NK-92 treated with Interleukin-12 subunit alpha and Interleukin-12 subunit beta, amount 100 ng/mL, for 24 hours (cell line): ENCODE measurements at places on chromosomes 1 and 21.

- DNase-seq: no peak
Observed at GRCh38 chr1:160413716-160414115, 13.4 kb downstream of the VANGL2 start.

DNA sequence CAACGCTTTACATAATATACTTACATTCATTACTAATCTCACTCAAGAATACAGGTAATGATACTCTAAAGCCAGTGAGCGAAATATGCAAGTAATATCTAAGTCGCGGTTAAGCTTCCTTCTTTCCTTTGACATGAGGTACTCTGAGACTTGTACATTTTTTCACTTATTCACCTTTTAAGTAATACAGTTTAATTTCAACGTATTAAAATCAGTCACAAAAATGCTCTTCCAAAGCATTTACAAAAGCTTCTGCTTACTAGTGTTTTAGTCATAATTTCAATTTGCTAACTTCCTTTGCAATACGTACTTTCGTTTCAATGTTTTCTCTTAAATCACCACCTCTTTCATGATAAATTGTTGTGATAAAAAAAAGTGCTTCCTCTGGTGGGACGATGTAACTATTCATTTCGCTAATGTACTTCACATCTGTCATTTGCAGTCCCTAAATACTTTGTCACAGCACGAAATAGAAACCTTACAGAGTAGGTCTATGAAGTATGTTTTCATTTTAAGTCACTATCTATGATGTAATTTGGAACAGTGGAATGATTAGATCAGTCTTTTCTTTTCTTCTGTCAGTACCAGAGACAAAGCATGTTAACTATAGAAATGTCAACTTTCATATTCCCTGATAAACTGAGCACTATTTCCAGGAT is 34.0 kb upstream of the ADGRL4 start:
- no peak for DNase-seq

DNA sequence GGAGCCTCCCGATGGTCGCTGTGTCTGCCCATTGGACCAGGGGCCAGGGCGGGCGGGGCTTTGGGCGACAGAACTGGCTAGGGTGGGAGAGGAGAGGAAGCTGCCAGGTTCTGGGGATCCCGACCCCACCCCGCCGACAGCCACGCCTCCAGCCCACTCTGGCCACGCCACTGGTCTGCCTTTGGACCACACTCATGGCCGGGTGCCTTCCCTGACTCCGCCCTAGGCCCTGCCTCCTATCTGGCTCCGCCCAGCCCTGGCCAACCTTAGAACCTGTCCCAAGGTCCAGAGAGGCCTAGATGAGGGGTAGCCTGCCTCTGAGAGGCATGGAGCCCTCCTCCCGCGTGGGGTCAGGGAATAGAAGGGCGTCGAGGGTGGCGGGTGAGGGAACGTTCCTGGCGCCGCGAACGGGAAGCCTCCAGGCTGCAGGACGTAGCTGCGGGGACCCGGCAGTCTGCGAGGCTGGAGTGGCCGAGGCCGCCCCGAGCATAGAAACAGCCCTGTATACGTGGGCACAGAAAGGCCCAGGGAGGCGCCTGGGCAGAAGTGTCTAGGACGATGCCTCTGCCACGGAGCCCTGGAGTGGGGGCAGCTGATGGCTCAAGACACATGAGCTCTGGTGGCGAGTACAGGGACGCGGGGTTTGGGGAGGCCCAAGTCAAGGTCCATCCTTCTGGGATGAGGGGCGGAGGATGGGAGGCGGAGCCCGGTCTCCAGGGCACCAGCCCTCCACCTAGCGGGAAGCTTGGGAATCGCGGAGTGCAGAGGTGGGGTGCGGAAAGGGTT is 11.5 kb upstream of the COL16A1 start:
- DNase-seq: no peak

DNA sequence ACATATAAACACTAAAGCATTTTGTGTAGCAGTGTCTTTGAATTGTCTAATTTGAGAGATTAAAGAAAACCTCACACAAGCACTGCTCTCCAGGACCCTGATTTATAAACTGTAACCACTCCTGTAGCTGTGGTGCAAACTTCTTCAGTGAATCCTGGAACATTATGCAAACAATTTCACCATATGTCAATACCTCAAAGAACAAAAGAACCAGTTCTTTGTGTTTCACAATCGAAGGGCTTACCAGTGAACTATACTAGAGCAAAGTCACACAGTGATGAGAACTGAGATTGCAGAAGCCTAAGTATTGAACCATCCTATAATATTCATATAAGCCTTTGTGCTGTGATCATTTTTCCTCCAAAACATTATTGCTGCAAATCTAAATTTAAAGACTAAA is 21.5 kb downstream of the DPH5 start:
- no peak for DNase-seq

DNA sequence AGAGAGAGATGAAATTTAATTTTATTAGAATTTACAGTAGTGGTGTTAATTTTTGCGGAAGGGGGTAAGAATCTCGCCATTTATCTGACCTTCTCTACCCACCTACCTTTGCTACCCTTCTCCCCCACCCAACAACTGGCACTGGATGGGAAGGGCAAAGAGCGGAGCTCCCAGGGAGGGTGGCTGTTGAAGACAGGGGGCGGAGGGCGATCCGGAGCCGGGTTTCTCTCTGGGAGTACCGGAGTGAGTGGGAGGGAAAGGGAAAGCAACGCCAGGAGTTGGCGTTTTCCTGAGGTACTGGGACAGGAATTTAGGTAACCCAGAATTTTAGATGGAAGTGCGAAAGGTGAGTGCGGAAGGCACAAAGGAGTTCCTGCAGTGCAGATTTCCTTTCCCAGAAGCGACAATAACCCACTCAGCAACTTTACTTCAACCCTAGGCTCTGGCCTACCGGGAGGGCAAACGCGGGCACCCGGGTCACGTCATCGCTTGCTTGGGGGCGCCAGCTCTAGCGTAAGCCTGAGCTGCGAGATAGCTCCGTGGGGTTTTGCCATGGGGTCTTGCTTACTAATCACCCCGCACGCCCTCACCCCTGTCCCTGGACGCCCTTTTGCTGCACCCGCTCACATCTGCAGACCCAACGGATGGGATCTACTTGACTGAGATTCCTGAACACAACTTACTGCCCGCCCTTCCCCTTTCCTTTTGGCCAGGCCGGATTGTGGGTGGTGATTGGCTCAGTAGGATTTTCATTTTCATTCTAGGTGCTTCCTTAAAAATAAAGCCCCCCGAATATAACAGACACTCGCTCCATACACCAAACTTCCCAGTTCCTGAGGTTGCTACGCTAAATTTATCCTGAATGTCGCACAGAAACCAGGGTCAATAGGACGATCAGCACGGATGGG is 413.0 kb upstream of the ESRRG start:
- DNase-seq: no peak

- no peak for DNase-seq
Observed at GRCh38 chr1:32465578-32465933, 684 bp downstream of the ZBTB8B start.

DNA sequence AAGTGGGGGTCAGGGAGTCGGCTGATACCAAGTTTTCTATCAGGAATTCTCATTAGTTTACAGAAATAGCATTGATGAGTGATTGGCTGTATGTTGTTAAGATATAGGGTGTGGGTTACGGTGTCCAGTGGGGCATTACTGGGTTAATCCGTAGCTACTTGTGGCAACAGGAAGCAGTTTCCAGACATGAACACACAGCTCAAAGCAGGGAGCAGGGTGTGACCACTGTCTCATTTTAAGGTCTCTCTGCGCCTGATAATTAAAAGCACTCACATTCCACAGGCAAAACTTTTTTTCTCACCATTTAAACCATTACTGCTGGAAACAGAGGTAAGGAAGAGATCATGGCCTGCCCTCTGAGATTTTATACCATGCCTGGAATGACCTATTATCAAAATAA is 114.9 kb downstream of the SIK1 start:
- DNase-seq: no peak

- no peak for DNase-seq
Observed at GRCh38 chr1:97820470-97821188, 100.2 kb downstream of the DPYD start.

DNA sequence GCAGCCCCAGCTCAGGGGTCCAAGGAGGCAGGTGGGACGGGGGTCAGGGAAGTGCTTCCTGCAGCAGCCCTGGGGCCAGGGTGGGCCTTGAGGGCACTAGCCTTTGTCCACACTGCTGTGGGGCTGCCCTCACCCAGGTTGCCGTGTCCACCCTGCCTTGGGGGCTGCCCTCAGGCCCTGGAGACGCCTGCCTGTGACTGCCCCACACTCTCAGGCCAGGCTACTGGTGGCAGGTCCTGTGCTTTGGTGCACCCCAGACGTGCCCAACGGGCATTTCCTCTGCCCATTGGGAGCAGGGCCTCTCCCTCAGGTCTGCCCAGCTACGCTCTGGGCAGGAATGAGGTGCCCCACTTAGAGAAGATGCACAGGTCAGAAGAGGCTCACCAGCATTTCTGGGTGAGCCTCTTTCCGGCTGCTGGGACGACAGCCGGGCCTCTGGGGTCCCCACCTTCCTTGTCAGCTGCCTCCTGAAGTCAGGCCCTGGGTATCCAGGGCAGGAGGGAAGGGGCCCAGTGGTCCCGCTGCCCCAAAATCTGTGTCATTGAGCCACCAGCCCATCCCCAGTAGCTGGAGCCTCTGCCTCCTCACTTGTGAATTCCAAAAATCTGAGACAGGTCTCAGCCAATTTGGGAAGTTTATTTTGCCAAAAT is 2.7 kb upstream of the MMEL1 start:
- DNase-seq: no peak

DNA sequence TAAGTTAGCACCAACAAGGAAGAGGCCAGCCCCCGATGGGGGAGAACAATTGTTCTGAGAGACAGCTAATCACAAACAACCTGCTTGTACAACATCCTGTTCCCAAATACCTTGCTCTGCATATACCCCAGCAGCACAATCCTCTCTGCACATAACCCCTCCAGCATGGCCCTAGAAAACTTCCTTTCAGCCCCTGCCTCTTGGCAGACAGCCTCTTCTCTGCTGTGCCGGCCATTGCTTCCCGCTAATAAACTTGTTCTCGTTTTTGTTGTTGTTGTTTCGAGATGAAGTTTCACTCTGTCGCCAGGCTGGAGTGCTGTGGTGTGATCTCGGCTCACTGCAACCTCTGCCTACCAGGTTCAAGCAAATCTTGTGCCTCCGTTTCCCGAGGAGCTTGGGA is 392.7 kb downstream of the SMYD3 start:
- no peak for DNase-seq

- no peak for DNase-seq
Observed at GRCh38 chr1:63674238-63674864, 81.1 kb downstream of the PGM1 start.

DNA sequence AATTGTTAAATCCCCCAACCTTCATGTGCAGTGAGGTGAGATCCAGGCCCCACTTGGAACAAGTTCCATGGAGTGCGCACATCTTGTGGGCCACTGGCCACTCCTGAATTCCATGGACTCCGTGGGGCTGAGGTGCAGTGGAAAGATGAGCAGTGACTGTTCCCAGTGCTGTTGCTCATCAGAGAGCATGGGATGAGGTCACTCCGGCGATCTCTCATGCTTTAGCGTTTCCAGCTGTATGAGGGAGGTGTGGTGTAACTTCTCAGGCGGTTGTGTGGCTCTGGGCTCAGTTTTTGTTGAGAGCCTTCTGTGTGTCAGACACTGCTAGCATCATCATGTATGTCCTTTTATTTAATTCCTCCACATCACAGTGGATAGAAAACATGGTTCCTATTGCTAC is 96.2 kb downstream of the GALNT2 start:
- DNase-seq: no peak

- DNase-seq: no peak
Observed at GRCh38 chr1:39081271-39082009, 55.3 kb downstream of the NDUFS5 start.

DNA sequence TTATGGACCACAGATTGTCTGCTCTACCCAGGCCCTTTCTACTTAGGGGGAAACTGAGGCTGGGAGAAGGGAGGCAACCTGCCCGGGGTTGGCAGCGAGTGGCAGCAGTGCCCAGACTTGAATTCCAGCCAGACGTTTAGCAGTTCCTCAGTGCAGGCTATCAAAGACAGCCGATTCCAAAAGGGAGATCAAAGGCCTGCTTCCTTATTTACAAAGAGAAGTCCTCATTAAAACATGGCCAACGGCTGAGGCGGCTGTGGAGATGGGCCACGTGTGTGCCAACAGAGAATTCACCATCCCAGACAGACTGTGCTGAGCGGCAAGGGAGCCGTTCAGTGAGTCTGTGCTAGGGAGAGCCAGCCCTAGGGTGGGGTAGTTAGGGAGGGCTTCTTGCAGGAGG is 27.7 kb downstream of the C1QB start:
- DNase-seq: no peak

- DNase-seq: no peak
Observed at GRCh38 chr1:216176970-216177369, 246.3 kb downstream of the USH2A start.

DNA sequence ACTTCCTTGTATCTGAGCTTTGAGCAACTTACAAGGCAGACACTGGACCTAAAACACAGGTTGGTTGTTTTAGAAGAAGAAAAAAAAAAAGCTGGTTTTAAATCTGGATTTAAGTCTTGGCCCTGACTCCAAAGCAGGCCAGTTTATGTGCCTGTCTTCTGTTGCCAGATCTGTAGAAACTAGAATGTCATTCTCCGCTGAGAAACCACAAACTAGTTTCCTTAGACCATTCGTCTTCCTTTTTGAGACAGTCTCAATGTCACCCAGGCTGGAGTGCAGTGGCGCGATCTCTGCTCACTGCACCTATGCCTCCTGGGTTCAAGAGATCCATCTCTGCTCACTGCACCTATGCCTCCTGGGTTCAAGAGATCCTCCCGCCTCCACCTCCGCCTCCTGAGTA is 33.9 kb downstream of the APP start:
- DNase-seq: no peak

- no peak for DNase-seq
Observed at GRCh38 chr1:196933531-196934189, 9.9 kb upstream of the CFHR2 start.

- no peak for DNase-seq
Observed at GRCh38 chr1:170310951-170311350, 165.2 kb downstream of the NTMT2 start.

DNA sequence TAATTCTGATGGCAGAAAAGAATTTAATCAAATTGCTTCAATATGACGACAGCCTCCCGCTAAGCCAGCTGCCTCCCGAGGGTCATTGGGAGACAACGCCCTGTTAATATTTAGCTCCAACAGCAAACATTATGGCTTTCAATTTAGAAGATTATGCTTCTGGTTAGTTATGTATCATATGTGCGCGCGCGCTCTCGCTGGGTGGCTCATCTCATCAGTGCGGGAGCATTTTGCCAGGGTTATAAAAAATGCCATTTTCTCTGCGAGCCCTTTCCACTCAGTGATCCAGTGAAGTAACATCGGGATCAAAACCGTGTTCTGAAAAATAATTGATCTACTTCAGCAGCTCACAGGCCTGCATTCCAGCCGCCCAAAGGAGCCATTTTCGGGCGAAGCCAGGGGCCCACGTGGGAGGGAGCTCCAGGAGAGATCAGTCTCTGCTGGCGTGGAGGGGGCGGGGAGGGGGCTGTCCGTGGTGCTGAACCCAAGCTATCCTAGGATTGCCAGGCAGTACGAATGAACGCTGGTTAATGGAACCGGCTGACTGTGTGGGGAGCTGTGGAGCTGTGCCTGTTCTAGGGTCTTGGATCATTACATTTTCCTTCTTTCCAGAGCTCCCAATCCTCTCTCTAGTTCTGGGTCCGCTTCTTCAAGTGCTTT is 219.1 kb upstream of the ZC3H12A start:
- no peak for DNase-seq
